ELF-1 (cell line): ENCODE measurements at places on chromosomes 2 and 18.

GRCh38 chr2:101307503-101307902 is 998 bp downstream of the RNF149 start:
- no peak for DNase-seq

DNA sequence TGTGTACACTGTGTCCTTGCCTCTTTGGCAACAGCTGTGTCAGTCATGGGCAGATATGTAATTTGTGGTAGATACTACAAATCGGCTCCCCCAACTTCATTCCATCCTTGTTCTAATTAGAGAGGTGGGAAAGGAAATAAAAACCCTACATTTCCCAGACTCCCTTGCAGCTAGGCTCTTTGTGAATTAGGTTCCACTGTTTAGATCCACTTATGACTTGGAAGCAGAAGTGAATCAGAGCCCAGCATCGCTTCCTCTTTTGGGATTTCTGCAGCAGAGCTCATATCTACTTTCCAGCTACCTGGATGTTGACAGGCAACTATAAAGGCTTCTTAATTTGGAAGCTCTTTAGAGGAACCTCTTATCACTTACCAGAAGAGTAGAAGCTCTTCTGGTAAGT is 34.1 kb upstream of the NARS1 start:
- DNase-seq = no peak

- DNase-seq = no peak
Measured at GRCh38 chr18:23263551-23264235, 128.4 kb downstream of the CABLES1 start.

DNA sequence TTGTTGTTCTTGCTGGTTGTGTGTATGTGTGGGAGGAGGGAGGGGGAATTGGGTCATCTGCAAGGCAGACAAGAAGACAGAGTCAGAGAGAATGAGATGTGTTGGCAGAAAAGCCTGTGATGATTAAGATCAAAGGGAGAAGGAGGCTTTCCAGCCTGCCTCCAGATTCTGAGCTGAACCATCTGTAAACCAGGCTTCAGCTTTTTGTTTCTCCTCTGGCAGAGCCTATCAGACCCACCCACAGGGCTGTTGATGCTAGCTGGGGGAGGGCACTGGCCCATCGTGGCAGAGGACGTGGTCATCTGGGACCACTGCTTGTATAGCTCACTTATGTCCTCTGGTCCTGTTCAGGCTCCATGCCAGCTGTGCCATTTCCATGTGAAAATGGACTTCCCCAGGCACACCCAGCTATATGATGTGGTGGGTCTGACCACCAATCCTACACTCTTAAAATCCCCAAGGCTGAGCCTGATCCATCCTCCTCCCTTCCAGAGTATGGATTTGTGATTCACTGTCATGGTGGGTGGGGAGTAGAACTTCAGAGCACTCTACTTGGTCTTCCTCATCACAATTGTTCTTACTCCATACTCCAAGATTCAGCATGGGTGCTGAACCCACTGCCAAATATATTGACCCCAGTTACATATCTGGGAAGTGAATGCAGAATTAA is 27.8 kb upstream of the COL6A3 start:
- DNase-seq = peak; percentile 45

- DNase-seq = no peak
Measured at GRCh38 chr2:47935071-47935470, 28.8 kb upstream of the FBXO11 start.

DNA sequence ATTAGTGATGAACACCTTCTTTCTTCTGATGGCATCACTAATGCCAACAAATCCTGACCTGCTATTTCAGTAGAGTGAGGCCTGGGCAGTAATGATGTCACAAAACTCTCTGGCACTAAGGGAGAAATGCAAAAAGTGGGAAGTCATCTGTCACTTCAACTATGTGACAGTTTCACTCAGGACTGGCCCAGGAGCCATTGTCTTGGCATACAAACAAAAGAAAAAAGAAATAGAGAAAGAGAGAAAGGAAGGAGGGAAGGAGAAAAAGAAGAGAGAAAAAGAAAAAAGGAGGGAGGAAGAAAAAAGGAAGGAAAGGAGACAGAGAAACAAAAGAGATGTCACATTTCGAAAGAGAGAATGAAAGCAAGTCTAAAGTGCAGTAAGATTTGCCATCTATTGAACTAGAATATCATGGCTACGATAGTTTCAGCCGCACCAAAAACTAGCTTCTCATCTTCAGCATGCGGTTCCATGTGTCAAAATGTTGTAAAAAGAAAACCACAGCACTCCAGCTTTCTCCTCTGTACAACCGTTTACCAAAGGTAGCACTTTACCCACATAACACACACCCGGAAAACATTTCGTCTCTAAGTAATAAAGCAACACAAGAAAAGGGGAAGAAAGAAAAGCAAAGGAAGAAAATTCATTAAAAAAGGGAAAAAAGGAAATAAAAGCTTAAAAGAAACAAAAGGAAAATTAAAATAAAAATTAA is 50.1 kb downstream of the CD226 start:
- DNase-seq = no peak

DNA sequence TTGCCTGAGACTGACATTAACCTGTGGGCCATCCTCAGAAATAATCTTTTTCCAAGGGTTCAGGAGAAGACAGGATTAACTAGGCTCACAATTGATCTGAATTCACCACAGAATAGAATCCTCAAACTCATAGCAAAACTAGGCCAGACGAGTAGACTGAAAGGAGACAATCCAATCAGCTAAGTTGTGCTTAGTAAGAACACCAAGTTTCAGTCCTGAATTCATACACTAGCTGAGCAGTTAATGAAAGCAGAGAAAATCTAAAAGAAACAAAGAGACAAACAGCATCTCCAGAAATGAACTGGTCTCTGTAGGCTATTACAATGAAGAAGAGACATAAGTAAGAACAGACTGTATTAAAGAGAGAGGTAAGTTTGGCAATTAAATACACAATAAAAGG is 89.5 kb downstream of the GORASP2 start:
- no peak for DNase-seq

DNA sequence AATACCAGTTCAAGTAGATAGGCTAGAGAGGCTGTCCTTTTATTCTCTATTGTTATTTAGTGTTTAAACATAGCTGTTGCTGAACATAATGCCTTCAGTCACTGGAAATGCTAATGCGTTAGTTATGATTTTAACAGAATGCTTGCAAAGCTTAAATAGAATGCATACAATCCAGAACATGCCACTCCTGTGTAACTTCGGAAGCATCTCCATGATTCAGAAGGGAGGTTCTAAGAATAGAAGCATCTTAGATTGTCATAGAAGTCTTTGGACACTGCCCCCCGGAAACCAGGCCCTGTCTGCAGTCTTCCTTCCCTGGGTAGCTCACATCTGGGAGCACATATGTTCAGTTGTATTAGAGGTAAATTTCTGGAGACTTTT is 73.2 kb downstream of the ZNF532 start:
- DNase-seq = no peak

GRCh38 chr2:161426922-161427663 is 11.0 kb downstream of the TBR1 start:
- no peak for DNase-seq

DNA sequence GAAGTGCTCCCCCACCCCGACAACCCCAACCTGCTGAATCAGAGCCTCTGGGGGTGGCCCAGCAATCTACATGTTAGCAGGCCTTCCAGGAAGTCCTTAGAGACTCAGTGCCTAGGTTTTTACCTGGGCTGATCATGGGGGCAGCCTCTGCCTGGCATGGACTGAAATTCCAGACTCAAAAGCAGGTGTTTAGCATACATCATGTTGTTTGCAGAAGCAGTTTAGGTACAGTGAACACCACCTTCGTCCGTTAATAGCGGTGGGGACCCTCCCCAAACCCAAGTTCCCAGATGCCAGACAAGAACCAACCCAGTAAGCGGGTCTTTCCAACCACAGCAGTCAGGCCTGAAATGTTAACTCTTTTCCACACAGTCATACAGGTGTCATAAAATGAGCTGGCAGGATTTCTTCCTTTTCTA is 26.4 kb upstream of the GALR1 start:
- no peak for DNase-seq

DNA sequence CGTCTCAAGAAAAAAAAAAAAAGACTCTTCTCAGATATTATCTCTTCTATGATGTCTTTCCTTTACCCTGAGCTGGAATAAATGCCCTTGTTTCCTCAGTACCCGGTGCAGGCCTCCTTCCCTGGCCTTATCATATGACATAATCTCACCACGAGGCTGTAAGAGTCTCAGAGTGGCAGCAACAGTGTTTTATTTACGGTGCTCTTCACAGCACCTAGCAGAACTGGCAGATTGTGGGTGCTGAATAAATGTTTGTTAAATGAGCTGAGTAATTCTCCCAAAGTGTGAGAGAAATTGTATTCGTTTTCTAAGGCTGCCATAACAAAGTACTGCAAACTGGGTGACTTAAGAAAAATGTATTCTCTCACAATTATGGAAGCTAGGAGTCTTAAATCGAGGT is 82.8 kb upstream of the CD28 start:
- no peak for DNase-seq

DNA sequence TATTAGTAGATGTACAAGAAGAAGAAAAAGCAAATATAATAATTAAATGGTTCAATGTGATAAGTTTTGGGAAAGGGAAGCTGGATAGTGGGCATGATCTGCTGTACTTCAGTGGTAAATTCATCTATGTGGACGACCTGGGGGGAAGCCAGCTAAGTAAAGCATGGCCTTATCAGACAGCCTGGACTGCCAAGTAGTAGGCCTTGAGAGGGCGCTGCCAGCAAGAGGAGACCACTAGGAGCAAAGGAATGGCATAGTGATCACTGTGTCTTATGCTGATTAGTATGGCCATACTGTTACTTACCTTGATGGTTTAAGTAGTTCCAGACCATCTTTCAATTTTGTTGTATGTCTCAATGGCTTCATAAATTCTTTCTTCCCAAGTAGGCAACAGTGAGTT is 287.6 kb downstream of the SETBP1 start:
- DNase-seq = no peak

DNA sequence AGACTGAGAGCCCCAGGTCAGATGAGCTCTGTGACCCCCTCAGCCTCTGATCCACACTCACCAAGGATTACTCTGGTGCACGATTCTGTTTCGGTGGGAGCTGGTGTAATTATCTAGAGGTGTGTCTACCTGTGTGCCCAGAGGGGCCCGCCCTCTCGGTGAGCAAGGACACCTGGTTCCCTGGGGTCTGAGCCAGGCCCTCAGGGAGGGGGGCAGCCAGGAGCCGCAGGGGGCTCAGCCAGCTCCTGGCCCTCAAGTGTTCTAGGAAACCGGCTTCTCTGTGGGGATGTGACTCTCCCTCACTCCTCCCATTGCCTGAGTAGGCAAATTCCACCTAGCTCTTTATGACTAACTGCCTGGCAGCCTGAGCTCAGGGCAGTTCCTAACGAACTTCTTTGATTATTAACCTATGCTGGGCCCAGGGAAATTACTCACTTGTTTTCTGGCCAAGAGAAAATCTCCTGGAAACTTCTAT is 17.4 kb downstream of the AGAP1 start:
- DNase-seq = peak; percentile 62

GRCh38 chr2:237202288-237203030 is 116.8 kb downstream of the COPS8 start:
- DNase-seq = no peak

GRCh38 chr2:166891727-166892126 is 3.4 kb downstream of the XIRP2 start:
- no peak for DNase-seq

DNA sequence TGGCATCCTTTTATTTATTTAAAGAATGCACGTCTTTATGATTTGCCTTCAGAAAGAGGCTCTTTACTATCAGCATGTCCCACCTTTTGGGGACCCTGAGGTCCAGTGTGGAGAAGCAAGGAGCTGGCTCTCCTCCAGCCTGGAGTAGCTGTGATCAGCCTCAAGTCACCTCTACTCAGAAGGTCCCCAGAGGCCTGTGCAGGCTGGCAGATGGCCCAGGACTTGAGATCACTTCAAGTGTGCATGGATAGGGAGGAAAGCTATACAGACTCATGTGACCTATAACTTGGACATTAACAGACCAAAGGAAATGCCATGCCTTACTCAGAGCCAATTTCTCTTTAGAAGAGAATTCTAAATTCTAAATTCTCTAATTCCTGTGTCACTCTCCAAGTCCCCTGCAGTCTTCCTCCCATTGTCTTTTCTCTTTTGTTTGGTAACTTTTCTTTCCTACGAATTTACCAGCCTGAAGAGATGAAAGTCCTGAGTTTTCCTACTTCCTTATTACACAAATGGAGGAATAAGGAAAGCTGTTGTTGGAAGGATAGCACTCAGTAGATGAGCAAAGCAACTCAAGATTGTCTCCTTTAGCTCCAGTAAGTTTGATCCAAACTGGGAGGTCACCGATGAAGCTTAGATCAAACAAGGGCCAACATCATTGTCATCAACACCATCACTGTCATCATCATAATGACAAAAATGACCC is 163.9 kb downstream of the GFPT1 start:
- DNase-seq = no peak

DNA sequence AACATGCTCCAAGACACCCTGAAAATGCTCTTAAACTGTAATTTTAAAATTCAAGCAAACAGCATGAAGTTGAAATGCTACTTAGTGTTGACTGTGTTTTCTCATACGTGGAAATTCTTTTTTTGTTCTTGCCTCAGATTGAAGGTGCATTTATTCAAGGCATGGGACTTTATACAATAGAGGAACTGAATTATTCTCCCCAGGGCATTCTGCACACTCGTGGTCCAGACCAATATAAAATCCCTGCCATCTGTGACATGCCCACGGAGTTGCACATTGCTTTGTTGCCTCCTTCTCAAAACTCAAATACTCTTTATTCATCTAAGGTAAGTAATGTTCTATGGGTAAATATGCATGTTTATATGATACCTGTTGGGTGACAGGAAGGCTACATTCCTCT is 82.7 kb downstream of the AOX1 start:
- no peak for DNase-seq

GRCh38 chr2:241770185-241770935 is 6.3 kb upstream of the GAL3ST2 start:
- DNase-seq = peak; percentile 49

GRCh38 chr2:27708257-27708654 is 44.6 kb downstream of the SLC4A1AP start:
- DNase-seq = no peak

DNA sequence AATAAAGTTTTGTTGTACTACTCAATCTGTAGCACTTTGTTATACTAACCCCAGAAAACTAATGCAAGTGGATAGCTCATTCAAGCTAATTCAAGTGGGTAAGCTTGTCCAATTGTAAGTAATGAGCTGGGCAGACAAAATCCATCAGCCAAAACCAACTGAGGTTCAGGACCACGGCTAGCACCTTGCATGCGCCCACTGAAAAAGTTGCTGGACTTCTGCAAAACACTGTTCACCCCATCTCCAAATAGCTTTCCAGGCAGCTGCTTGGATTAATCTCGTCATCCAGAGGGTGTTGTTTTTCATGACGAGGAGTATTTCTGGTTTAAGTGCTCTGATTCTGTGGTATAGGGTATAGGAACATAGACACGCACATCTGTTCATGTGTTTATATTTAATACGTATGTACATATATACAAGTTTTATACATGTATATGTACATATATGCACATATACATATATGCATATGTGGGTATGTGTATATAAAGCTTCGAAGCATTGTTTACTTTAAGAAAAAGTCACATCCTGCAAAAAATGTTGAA is 307.5 kb downstream of the GALR1 start:
- DNase-seq = peak; percentile 7

- no peak for DNase-seq
Measured at GRCh38 chr2:29463181-29463900, 348.1 kb downstream of the CLIP4 start.

- no peak for DNase-seq
Measured at GRCh38 chr18:50706199-50706598, 113.6 kb downstream of the MRO start.
